Stimulated activated CD4-positive, alpha-beta T cell treated with anti-CD3 and anti-CD28 coated beads, Interleukin-1b, Interleukin-23, amount 100 ng/mL, for 48 hours (primary cell): ENCODE measurements at places on chromosomes 5 and 9.

DNA sequence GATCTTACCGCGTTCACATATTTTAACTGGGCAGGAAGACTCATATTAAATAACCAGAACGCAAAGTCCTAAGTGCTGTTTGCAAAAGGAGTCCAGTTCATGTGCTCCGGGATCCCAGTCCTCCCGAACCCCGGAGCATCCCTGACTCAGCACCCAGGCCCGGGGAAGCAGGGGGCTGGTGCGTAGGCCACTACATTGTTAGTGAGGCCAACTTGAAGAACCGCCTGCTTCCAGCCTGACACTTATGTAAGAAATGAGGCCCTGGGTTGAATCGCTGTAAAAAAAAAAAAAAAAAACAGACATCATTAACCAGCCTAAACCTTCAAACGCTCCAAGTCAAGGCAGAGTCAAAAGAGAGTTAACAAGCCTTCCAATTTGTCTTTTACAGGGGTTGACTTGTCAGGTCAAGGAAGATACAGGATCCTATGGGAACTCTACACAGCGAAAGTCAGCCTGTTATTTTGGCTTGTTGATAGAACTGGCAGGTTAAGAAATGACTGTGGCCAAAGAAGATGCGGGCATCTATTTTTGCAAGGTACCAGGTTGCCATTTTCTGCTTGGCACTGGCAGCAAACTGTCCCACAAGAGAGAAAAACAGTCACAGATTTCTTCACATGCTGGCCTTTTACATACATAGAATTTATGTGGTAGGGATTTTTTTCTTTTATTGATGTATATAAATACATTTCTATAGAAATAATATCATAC lies 93.3 kb downstream of the ACTL7B start:
- DNase-seq, result no peak

DNA sequence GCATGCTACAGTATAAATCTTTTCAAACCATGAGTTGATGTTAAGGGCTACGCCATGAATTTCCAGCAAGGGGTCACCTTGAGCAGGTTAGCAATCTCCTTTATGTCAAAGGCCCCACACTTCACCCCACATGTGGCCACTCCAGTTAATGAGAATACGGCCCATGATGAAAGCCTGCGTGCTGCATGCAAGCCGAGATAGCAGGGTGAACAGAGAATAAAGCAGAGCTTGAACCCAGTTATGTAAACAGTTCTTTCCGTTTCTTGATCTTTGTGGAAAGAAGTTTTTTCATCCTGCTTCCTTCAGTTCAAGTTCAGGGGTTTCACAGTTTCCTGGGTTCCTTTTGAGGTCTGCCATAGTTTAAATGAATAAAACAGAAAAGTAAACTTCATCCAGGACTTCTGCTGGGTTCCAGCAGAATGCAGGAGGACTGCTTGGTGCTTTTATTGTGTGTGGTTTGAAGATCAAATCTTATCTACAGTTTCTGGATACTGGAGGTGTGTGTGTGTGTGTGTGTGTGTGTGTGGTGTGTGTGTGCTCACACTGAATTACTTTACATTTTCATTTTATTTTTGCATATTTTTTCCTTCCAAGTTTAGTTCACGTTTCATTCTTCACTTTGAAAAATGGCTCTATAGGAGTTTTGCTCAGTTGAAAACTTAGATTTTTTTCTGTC lies 87.1 kb downstream of the HMHB1 start:
- DNase-seq, result no peak

- no peak for DNase-seq
Measured at GRCh38 chr9:4508246-4508906, 18.1 kb downstream of the SLC1A1 start.

- no peak for DNase-seq
Measured at GRCh38 chr5:3517348-3517747, 78.3 kb upstream of the IRX1 start.

- no peak for DNase-seq
Measured at GRCh38 chr9:81266086-81266485, 423.3 kb downstream of the TLE1 start.

DNA sequence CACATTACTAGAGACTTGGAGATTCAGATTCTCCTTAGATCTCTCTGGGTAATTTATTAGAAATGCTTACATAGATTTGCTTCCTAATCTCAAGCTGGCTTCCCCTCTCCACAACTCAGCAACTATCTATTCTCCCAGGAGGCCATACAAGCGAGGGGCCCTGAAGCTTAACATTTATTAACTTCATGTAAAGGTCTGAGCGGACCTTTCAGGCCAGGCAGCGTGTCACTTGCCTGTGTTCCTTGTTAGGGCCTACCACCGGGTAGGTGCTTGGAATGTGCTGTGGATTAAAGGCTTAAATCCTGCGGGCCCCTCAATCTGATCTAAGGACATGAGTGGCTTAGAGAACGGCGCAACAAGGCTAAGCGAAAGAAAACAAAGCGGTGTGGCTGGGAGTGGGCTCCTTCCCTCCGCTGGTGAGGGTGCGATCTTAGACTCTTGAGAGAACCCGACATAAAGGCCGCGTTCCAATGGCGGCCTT lies 712 bp upstream of the HSPA4 start:
- no peak for DNase-seq

- DNase-seq, result no peak
Measured at GRCh38 chr9:90720621-90721265, 78.1 kb upstream of the DIRAS2 start.

DNA sequence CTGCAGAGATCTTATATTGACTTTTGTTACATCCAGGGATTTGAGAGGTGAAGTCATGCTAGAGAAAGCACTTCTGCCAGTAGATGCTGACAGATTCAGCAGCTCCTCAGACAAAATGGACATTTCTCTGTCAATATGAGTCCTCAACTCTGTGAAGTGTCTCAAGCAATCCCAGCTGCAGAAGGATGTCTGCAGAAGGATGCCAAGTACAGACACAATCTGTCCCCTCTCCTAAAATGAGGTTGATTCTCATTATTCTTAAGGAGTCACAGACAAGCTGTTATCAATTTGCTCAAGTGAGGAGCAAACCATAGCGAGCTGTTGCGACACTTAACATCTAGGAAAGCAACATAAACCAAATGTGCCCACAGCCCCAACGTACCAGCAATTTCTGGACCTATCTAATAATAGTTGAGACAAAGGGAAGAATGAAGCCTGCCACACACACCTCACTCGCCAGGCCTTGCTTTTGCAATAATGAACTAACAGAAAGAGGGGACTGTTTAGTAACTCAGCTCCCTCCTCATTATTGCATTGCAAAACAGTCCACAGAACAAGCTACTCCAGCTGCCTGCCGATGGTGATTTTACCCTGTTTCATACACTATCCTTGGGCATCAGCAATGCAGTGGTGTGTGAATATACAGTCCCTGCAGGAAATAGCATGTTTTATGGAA lies 364.2 kb upstream of the PDE4D start:
- DNase-seq, result no peak

- DNase-seq, result no peak
Measured at GRCh38 chr5:129511291-129511690, 51.2 kb downstream of the ADAMTS19 start.

GRCh38 chr5:83363111-83363885 lies 108.2 kb upstream of the VCAN start:
- DNase-seq, result no peak

DNA sequence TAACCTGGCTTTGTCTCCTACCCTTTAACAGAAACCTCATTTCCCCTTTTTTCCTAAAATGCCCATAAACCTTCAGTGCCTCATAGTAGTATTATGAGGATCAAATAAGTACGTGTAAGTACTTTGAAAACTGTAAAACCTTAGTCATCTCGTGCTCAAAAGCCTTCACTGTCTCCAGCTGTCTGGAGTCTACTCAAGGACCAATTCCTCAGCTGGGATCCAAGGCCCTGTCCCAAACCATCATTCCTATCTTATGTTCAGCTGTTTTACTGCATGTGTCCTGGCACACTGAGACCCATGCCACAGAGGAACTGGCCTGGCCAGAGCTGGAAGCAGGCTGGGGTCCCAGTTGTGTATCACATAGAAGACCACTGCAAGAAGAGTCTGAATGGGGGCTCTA lies 15.9 kb downstream of the ADAMTSL1 start:
- no peak for DNase-seq
